ENCODE measurements at places on chromosomes 6 and 20. TPM values are rescaled to one million over a fixed set of nuclear protein-coding genes. Genes with fewer than 3 reads are reported as not detected.

Gene PTPRK
- total RNA-seq, result 75.1 TPM

DNA sequence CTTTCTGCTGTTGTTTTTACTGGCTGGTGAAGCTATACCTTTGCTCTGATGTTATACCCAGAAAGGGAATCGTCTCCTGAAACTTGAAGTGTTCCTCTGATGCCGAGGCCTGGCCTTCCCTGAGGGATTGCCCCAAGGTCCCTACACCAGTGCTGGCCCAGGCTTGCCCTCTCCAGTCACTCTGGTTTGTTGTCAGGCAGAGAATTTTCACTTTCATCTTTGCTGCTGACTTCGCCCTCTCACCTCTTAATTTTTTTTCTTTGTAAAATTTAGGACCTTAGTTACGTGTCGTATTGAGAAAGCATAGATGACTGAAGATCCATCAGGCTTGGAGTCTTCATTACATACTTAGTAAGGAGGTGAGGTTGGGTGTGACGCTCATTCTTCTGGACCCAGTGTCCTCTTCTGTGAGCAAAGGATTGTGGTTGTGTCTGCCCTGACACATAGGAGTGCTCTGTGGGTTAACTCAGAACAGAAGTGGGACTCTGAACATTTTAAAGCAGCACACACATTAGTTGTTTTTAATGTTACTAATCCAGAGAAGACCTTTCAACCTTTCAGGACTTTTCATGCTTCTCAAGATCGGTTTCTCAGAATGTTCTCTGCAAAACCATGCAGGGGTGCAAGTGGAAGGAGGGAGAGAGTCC is 45.4 kb downstream of the TULP4 start:
- DNase-seq, result peak; percentile 28

- DNase-seq, result peak; percentile 10
Observed at GRCh38 chr6:1613688-1614447, 4.2 kb downstream of the FOXC1 start.

- no peak for DNase-seq
Observed at GRCh38 chr6:13941902-13942301, 17.1 kb downstream of the RNF182 start.

DNA sequence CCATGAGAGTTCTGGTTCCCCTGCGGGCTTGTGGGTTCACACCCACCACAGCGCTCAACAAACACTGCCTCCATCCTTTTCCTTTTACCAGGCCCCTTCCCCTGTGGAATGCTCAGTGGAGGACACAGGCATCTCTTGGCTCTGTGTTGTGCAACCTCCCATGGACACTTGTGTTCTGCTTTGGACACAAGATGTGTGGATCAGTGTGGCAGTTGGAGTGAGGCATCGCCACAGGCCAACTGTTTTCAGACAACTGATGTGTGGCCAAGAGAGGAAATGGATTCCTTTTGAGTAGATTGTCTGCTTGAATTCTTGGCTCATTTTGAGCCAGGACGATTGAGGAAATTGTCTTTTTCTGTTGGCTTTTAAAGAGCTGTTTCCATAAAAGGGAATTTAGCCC is 26.8 kb downstream of the CST8 start:
- no peak for DNase-seq

Gene MYLK2
- total RNA-seq, result not detected

DNA sequence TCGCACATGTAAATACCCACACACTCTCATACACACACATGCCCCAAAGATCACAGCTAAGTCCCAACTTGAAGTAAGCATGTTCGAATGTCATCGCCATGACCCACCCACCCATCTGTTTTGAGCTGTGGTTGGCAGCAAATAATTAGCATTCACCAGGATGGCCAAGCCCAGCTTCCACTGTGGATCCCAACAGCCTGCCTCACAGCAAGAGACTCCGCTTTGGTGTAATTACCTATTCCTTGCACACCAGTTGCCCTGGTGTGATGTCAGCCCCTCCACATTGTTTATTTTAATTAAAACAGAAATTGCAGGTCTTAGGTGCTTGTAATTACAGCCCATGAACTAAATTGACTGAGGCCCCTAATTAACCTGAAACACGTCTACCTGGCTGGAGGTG is 81.1 kb downstream of the MAFB start:
- no peak for DNase-seq

- no peak for DNase-seq
Observed at GRCh38 chr6:15264902-15265761, 19.3 kb downstream of the JARID2 start.

- DNase-seq, result peak; percentile 73
Observed at GRCh38 chr6:8435093-8435844, at the start of gene SLC35B3. TSS of gene SLC35B3 (minus strand) at chr6:8435545.

Gene OR2B6
- not detected for total RNA-seq

Gene MCCD1
- total RNA-seq, result not detected

GRCh38 chr6:113169484-113169883 is 687.7 kb upstream of the MARCKS start:
- DNase-seq, result peak; percentile 19

GRCh38 chr6:145067430-145067829 is 667.9 kb downstream of the EPM2A start:
- peak; percentile 68 for DNase-seq

Gene FAM83C
- total RNA-seq, result 0.26 TPM

DNA sequence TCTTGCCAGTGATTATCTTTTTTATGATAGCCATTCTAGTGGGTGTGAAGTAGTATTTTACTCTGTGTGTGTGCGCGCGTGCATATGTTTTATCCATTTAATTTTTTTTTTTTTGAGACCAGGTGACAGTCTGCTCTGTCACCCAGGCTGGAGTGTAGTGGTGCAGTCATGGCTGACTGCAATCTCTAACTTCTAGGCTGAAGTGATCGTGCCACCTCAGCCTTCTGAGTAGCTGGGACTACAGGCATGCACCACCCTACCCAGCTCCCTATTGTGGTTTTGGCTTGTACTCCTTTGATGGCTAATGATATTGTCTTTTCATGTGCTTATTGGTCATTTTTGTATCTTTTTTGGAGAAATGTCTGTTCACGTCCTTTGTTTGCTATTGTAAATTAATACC is 33.3 kb downstream of the ITCH start:
- no peak for DNase-seq

DNA sequence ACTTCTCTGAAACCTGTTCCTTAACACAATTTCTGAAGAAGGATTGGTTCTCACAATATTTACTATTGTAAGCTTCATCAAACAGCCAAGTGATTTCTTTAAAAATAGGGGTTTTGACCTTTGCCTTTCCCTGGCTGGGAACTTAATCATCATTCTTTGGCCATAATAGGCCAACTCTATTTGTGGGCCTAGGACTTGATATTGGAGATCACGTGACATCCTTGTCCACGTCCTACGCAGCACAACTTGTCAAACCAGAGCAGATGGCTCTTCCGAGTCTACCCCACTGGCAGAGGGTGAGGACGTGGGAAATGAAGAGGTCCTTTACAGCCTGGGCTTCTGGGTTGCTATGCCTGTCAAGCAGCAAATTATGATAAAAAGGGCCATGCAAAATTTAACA is 1030.6 kb downstream of the KIF16B start:
- no peak for DNase-seq

Gene MAPK13
- total RNA-seq, result 95.6 TPM

Gene CCN2
- total RNA-seq, result 1.3 TPM

GRCh38 chr6:80667006-80667405 is 560.5 kb downstream of the BCKDHB start:
- DNase-seq, result no peak

GRCh38 chr6:119124079-119124824 is 45.8 kb upstream of the FAM184A start:
- DNase-seq, result peak; percentile 65

DNA sequence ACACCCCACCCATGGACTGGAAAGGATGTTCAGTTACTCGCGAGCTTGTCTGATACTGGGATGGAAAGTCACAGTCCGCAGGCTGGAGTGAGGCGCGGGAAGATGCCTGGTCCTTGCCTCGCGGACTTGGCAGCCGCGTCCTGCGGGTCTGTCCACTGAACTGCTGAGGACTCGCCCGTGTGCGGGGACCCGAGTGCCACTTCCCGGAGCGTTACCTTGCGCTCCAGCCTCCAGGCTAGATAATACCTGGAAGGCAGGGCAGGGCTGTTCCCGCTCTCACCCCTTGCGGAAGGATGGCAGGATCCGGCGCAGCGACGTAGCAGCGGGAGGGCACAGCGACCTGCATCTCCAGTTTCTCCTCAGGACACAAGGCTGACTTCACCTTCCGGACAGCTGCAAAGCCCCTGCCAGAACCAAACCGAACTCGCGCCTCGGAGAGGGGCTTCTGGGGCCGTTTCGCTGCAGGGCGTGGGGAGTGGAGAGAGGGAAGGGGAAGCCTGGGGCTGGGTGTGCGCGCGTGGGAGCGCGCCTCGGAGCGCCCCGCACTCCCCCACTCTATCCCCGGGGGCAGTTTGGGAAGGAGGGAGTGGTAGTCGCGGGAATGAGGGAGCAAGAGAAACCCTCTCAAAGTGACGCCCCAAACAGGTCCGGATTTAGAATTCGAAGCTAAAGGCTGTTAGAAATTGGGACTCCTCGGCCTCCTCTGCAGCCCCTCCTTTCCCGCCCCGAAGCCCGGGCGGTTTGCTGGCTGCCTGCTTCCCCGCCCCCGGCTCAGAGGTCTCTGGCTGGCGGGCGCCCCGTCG is at the start of gene KCNQ5:
Gene KCNQ5, plus strand, starts transcription at position 774 of the 803 bp plus-strand sequence.
- DNase-seq, result no peak

- DNase-seq, result peak; percentile 88
Observed at GRCh38 chr6:7561153-7561964, 19.9 kb downstream of the DSP start.

DNA sequence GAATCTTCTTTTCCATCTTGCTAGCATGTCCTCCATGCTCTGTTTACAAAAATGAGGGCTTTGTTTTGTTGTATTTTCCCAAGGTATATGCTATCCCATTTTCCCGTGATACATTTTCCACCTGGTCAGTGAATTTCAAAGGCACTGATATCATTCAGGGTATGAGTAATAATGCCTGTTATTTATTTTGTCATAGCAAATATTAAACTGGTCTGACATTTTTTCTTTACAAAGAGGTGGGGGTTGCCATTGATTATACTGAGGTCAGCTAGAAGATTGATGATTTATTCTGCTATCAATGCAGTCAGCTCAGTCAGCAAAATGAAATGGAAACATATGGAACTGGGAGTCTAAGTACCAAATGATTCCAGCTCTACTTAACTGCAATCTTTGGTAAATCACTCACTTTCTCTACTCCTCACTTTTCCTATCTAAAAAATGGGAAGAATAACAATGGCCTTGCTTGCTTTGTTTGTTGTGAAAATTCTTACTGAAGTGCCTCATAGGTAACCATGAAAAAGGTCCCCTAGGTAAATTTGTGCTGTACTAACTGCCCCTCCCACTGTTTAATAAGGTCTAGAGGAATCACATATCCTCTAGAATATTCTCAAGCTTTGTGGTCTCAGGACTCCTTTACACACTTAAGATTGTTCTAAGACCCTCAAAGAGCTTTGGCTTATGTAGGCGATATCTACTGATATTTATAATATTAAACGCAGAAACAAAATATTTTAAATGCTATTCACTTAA is 64.0 kb downstream of the ARHGAP18 start:
- peak; percentile 81 for DNase-seq

- peak; percentile 32 for DNase-seq
Observed at GRCh38 chr20:44780226-44780625, 30.1 kb downstream of the RIMS4 start.

DNA sequence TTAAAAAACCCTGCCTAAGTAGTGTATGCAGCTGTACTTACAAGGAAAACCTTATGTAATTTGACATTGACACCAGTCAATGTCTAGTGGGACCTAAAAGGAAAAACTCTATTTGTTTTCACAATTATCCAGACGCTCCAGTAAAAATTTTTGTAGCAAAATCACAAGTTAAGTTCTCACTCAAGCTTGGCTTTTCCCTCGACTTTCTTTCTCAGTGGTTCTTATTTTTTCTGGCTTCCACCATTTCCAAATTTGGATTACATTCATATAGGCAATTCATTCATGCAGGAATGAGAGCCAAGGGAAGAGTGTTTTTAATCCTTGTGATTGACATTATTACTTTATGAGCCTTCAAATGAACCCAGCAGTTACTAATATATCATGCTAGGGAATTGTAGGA is 66.0 kb upstream of the ADGRG6 start:
- DNase-seq, result no peak

Gene TINAG
- not detected for total RNA-seq

DNA sequence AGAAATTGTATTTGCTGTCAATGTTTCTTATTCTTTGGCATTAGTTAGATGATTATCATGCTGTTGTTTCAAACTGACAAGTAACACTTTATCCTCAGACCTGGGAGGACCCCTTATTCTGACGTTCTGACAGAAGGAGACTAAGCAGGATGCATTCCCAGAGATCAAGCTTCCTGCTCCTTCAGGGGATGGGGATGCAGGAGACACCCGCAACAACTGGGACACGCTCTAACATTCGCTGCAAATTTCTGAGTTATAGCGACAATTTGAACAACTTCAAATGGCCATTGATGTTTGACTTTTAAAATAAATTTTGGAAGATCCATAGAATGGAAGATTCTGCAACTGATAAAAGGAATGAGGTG is 69.0 kb upstream of the ZNF184 start:
- no peak for DNase-seq

Gene CCN6
- total RNA-seq, result not detected

Gene PTPRT
- not detected for total RNA-seq

Gene RBPJL
- not detected for total RNA-seq

DNA sequence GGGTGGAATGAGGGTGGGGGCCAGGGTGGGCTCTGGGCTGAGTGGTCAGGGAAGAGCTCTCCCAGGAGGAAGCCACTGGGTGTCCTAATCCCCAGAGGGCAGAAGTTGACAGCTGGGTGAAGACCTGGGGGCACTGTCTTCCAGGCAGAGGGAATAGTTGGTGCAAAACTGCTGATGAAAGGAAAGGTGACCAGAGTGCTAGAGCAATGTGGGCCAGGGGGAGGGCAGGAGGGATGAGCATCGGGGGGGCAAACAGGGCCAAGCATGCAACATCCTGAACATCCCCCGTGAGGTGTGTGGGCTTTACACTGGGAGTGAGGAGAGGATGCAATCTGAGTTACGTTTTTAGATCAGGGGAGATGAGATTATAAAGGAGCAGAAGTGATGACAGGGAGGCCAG is 97.8 kb downstream of the NOL4L start:
- no peak for DNase-seq

- peak; percentile 40 for DNase-seq
Observed at GRCh38 chr6:154156135-154156896, 117.3 kb downstream of the OPRM1 start.

- no peak for DNase-seq
Observed at GRCh38 chr6:26071135-26071534, 16.1 kb upstream of the HFE start.

DNA sequence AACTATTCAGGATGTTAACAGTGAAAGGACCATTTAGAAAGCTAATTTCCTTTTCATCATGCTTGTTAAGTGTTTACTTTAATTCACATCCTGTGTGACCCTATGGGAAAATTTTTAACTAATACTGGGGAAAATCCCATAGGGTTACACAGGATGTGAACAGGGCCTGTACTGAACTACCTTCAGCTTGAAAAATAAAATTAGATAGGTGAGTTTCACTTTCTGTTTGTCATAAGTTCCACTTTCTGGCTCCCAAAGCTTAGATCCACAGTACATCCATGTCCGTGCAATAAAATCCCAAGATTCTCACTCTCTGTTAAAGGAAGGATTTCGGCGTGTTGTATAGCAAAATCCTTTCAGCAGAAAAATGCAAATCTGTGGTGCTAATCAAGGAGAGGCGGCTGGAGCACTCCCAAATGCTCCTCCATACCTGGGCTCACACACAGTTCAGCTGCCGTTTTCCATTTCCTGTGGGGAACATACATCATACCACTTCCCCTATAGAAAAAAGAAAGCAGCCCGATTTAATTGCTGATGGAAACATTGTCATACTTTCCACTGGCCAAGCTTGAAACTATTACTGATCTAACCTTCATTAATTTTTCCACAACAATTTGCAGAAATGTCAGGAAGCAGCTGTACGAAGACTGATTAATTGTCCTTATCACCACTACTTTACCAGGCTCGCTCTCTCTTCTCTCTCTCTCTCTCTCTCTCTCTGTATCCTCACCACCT is 125.2 kb downstream of the HIVEP2 start:
- DNase-seq, result peak; percentile 52
